AG04450 (cell line): ENCODE measurements at places on chromosomes 4 and X.

GRCh38 chrX:9880237-9880636, 86.9 kb upstream of the CLDN34 start:
- DNase-seq: no peak

DNA sequence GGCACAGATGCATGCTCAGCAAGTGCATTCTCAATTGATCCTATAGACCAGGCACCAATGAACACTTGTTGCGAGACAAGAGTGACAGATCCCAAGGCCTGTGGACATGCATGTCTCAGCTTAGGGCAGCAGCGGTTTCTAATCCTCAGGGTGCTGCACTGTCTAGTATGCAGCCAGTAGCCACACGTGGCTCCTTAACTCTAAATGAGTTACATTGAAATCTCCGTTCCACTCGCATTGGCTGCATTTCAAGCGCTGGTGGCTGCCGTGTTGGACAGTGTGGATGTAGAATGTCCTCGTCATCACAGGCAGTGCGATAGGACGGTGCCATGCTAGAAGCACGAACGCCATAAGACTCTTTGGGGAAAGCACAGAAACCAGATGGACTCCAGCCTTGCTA, 24.0 kb upstream of the AFAP1 start:
- DNase-seq: no peak

DNA sequence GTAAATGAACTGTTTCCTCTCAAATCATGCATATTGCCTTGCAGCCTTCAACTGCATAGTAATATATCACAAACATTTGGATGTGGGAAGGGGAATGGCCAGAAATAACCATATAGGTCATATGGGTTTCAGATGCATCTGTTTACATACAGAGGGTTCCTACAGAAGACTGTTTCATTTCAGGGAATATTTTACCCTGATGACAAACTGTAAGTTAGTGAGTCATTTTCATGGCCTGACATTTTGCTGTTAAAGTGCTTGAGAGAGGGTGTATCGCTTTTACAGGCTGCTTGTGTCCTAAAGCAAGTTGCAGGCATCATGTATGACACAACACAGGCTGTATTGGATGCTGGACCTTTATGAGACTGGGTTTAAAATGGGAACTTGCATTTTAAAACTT, 25.5 kb upstream of the AMOT start:
- DNase-seq: no peak

- DNase-seq: no peak
Observed at GRCh38 chr4:6172093-6172926, 28.0 kb downstream of the JAKMIP1 start.

GRCh38 chr4:129994715-129995114, 898.8 kb downstream of the C4orf33 start:
- no peak for DNase-seq

- no peak for DNase-seq
Observed at GRCh38 chr4:120826449-120826848, 96.1 kb downstream of the PRDM5 start.

- DNase-seq: no peak
Observed at GRCh38 chrX:79082899-79083298, 61.6 kb upstream of the GPR174 start.

GRCh38 chr4:108037884-108038283, 48.2 kb downstream of the HADH start:
- DNase-seq: no peak

DNA sequence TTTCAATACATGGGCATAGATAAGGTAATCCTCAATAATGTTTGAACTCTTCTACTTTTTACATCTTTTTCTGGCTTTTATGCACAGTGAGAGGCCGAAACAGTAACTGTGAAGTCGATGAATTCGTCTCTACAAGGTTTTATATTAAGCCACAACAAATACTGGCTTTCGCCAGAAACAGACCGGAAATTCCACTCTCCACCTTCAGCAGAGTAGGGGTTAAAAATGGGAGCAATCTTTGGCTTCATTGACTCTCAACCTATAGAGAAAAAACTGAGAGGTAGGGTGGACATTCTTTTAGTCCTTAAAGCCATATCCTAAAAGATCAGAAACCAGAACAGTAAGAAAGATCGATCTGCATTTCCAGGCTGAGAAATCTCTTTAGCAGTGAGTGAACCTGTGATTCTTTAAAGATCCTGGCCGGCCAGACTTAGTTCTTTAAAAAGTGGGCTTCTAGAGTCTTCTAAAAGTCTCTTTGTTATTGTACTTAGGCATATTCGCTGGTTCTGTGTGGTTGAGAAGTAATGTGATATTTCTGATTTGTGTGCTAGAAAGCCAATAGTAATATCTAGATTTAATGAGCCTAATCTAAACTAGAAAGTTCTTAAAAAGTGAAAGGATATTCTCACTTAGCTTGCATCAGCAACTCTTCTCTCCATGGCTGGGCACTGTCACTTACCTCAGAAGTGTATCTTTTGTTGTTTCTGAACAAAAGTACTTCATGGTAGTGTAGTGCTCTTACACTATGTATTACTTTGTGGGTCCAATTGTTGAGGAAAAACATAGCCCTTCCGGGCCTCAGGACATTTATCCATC, 2.0 kb downstream of the HSPA4L start:
- DNase-seq: no peak

- DNase-seq: no peak
Observed at GRCh38 chrX:119272882-119273419, 36.9 kb downstream of the PGRMC1 start.

GRCh38 chrX:70042399-70043371, 7.1 kb downstream of the AWAT2 start:
- DNase-seq: no peak

- no peak for DNase-seq
Observed at GRCh38 chr4:127643791-127644190, 11.0 kb downstream of the INTU start.

DNA sequence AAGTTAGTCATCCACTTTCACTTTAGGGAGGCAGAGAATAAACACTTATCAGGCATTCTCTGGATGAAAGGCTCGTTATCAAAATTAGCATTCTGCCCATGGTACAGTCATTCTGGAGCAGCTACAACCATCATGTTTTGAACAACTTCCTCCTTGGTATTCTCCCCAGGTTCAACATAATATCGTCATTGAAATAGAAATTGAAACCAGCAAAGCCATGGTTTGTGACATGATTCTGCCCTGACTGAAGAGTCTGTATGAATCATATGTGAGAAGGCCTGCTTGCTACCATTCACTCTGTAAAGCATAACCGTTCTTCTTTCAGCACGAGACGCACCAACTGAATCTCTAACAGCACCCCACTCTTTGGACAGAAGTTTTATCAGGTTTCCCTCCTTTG, 127.5 kb upstream of the RADX start:
- no peak for DNase-seq

- no peak for DNase-seq
Observed at GRCh38 chrX:107760304-107761077, 15.1 kb downstream of the TSC22D3 start.

DNA sequence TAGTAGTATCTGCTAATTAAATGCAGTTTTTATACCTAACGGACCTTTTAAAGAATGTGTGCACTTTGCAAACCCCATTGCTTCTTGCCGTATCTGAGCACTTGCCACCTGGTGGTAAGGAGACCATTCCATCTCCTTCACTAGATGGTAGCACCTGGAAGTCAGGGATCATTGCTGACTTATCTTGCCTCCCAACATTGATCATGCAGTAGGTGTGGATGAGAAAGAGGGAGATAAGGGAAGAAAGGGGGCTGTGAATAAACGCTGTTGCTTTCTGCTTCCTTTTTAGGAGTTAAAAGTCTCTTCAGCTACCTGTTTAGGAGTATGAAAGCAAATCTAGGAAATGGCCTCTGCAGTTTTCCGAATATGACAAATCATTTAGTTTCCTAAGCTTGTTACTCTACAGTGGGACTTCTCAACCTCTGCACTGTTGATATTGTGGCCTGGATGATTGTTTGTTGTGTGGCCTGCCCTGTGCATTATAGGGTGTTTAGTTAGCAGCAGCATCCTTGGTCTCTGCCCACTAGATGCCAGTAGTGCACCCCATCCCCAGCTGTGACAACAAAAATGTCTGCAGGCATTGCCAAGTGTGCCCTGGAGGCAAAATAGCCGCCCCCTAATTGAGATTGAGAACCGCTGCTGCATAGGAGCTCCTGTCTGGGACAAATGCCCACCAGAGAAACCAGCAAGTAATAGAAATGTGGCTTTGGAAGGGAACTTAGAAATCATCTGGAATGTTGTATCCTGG, 38.8 kb downstream of the GAB1 start:
- no peak for DNase-seq

- DNase-seq: no peak
Observed at GRCh38 chr4:55604996-55605395, 13.0 kb upstream of the PDCL2 start.

GRCh38 chrX:18997916-18998315, 14.0 kb upstream of the PHKA2 start:
- DNase-seq: no peak

DNA sequence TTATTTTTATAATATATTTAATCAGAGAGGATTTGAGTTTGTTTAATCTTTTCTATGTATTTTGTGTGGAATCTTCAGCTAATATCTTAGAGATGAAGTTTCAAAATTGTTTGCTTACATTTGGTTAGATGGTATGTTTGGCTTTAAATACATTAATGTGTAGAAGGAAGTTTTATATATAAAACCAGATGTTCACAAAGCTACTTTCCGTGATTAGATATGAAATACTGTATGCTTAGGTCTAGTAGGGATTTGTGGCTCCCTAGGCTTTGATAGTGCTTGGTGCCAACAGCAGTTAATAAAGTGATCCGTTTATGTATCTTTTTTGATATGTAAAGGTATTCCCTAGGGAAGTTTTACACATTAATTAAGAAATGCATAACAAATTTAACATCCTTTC, 223.0 kb downstream of the ARHGAP10 start:
- no peak for DNase-seq

DNA sequence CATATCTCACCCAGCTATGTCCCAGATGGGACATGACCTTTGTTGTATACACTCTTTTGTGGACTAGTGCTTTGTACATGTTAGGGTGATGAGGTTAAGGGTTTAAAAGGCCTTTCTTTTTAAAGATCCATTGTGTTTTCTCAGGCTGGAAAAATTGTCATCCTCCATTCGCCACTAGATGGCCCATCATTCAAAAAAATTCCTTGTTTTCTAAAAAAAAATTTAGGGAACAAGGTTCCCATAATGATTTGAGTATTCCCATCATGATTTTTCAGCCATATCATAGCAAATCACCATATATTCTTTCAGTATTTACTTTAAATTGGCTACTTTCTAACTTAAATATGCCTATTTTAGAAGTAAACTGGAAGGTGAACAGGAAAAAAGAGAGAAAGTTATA, 91.9 kb upstream of the TMEM164 start:
- no peak for DNase-seq

DNA sequence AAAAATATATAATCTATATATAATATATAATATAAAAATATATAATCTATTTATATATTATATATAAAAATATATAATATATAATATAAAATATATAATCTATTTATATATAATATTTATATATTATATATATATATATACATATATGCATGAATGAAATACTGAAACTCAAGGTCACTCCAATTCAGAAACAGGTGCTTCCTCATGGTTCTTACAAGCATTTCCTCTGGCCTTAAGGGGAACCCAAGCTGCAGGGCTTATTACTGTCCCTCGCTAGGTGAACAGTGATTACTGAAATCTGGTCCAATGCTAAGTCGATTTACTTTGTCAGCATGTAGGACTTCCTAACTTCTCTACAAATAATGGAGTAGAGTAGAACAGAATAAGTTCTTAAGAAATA, 174.3 kb downstream of the GPM6A start:
- no peak for DNase-seq

DNA sequence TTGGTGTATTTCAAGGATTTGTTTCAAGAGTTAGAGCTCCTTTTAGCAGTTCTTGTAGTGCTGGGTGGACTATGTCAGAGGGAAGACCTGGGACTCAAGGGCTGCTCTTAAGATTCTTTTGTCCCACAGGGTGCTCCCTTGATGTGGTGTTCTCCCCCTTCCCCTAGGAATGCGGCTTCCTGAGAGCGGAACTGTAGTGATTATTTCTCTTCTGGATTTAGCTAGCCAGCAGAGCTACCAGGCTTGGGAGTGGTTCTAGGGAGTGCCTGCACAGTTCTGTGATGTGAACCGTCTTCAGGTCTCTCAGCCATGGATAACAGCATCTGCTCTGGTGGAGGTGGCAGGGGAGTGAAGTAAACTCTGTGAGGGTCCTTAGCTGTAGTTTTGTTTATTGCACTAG, 336.8 kb downstream of the FSTL5 start:
- DNase-seq: no peak

- DNase-seq: no peak
Observed at GRCh38 chr4:118981171-118981838, 92.7 kb downstream of the SYNPO2 start.

DNA sequence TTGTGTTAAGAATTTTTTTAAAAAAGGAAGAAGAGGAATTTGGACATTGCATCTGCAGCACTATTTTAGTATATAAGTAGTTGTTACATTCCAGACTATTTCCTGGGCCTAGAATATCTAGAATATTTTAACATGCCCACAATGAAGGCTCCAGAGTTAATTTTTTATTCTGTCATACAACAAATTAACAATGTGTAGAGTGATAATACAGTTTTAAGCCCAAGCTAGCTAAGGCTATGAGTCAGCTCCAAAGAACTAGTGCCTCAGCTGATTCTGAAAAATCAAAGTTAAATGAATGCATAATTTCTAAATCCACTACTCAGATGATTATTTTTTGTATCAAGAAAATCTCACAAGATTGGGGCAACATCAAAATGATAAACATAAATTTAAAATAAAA, 231.4 kb downstream of the PRDM5 start:
- no peak for DNase-seq

- no peak for DNase-seq
Observed at GRCh38 chr4:93157986-93158385, 670.6 kb upstream of the ATOH1 start.

DNA sequence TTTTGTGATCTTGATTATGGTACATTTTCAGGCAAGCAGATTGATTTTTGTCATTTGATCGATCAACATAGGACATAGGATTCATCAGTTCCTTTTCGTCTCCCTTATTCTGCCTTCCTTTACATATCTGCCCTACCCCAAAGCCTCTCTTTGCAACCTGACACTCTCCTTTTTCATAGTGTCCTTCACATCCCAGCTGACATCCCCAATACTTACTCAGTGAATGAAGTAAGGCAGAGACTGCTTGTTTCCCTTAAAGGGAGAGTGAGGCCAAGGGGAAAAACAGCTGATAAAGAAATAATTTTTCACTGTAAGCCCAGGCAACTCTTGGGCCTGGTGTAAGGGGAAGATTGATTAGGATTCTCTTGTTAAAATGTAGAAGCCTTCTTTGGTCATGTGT, 69.8 kb downstream of the GBA3 start:
- no peak for DNase-seq

DNA sequence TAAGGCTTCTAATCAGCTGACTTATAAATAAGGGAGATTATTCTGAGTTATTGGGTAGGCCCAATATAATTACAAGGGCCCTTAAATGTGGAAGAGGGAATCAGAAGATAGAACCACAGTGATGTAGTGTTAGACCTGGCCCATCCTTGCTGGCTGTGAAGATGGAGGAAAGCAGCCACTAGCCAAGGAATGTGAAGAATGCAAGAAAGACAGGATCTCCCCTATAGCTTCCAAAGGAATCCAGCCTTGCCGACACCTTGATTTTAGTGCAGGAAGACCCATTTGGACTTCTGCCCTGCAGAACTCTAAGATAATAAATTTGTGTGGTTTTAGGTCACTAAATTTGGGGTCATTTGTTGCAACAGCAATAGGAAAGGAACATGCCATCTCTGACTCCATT, 150.6 kb downstream of the SPATA18 start:
- no peak for DNase-seq
